ENCODE measurements at places on chromosomes 4 and X.

DNA sequence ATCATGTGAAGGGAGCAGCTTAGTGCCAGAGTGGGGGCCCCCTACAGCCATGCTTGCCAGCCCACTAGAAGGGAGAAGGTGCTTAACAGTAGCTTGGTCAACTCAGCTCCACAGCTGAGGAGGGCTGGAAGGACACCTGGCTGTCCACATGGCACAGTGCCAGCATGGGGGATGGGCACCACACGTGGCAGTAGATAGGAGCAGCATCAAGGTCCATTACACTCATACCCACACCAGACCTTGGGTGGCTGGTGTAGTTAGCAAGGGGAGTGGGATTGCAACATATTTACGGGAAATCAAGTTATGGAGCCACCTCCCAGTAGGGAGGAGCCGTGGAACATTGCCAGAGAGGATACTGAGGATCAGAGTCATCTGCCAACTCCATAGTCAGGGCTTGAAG lies 37.9 kb upstream of the SLC4A4 start:
- DNase-seq: no peak
- H3K4me1 ChIP-seq: no peaks in the 10 kb centered on the region
- H3K27me3 ChIP-seq: no peaks in the 10 kb centered on the region

DNA sequence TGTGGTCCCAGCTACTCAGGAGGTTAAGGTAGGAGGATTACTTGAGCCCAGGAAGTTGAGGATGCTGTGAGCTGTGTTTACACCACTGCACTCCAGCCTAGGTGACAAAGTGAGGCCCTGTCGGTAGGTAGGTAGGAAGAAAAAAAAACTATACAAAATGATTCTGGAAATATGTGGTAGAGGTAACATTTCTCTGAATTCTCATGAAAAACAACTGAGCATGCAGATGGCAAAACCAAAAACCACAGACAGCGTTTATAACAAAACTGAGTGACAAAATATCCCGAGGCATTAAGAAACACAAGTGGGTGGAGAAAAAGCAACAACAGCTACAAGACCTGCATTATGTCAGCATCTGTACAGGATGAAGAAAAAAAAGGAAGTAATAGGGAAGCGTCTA lies 211.7 kb downstream of the DLG3 start:
- no peak for DNase-seq
- no peak overlapping the region for H3K4me3 ChIP-seq
- no peaks in the 10 kb centered on the region for H3K4me1 ChIP-seq
- H3K27me3 ChIP-seq: no peaks in the 10 kb centered on the region
- H3K36me3 ChIP-seq: no peaks in the 10 kb centered on the region

GRCh38 chr4:176300565-176300964 lies 19.2 kb upstream of the SPCS3 start:
- H3K4me1 ChIP-seq: peaks cover 23% of the 10 kb centered on the region
- H3K4me3 ChIP-seq: no peak overlapping the region
- H3K36me3 ChIP-seq: no peaks in the 10 kb centered on the region
- H3K27me3 ChIP-seq: no peaks in the 10 kb centered on the region
- no peak overlapping the region for H3K27ac ChIP-seq

DNA sequence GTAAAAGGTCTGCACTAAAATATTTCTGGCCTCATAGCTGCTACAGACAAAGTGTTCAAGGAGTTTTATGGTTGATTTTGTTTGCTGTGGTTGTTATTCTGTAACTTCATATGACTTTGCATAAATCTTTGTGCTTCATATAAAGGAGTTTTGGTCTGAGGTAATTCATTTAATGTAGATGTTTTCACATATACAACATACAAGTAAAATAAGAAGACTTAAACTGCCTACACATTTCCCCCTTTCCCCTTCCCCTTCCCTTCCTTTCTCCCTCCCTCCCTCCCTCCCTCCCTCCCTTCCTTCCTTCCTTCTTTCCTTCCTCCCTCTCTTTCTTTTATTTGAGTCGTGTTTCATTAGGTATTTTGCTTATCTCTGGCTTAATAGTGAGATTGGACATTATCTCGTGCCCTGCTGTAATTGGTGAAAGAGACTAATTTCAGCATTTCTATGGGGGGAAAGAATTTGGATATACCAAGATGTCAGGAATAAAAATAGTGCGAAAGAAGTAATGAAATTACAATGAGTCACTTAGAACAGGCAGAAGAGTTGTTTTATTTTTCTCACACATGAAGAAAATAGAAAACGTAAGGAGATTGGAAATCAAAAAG lies 144.9 kb upstream of the MAD2L1 start:
- no peak overlapping the region for H3K4me3 ChIP-seq
- H3K27me3 ChIP-seq: no peaks in the 10 kb centered on the region
- no peaks in the 10 kb centered on the region for H3K4me1 ChIP-seq
- H3K36me3 ChIP-seq: no peaks in the 10 kb centered on the region
- H3K27ac ChIP-seq: no peak overlapping the region

GRCh38 chrX:2618516-2618915 lies 72.6 kb upstream of the CD99 start:
- H3K27ac ChIP-seq: no peak overlapping the region
- no peak overlapping the region for H3K4me3 ChIP-seq
- H3K36me3 ChIP-seq: peaks cover 2% of the 10 kb centered on the region
- DNase-seq: no peak

GRCh38 chr4:41819621-41820020 lies 71.1 kb upstream of the PHOX2B start:
- H3K4me3 ChIP-seq: no peak overlapping the region
- H3K27ac ChIP-seq: no peak overlapping the region
- no peaks in the 10 kb centered on the region for H3K4me1 ChIP-seq
- no peak for DNase-seq
- no peaks in the 10 kb centered on the region for H3K36me3 ChIP-seq

GRCh38 chr4:88813013-88813412 lies 115.4 kb upstream of the NAP1L5 start:
- no peaks in the 10 kb centered on the region for H3K27me3 ChIP-seq
- H3K36me3 ChIP-seq: no peaks in the 10 kb centered on the region
- no peaks in the 10 kb centered on the region for H3K4me1 ChIP-seq

DNA sequence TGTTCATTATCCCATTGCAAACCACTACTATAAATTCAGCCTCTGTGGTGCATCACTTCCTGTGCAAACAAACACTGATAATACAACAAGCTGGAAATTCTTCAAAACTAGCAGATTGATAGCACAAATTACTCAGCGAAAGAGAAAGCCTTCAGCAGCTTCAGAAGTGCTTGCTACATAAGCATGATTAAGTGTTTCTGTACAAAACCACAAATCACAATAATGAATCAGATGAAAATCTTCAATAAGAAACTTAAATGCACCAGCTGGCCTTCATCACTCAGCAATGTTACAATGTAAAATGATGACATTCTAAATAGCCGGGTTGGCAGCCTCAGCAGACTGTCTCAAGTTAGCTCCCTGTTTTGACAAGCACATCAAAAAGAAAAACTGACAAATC lies 262.2 kb downstream of the SPOCK3 start:
- H3K36me3 ChIP-seq: no peaks in the 10 kb centered on the region
- H3K27ac ChIP-seq: no peak overlapping the region
- DNase-seq: no peak
- no peaks in the 10 kb centered on the region for H3K4me1 ChIP-seq
- no peak overlapping the region for H3K4me3 ChIP-seq

- DNase-seq: no peak
- no peaks in the 10 kb centered on the region for H3K36me3 ChIP-seq
- H3K27me3 ChIP-seq: no peaks in the 10 kb centered on the region
- H3K4me1 ChIP-seq: 0 out of 2 replicates have a peak, but pooled peaks cover 4% of the 10 kb centered on the region
- H3K27ac ChIP-seq: no peak overlapping the region
- H3K4me3 ChIP-seq: no peak overlapping the region
These were observed 44.1 kb downstream of the TIGD4 start for GRCh38 chr4:152735396-152735859.

- H3K27ac ChIP-seq: no peak overlapping the region
- H3K36me3 ChIP-seq: no peaks in the 10 kb centered on the region
- 0 out of 2 replicates have a peak, but pooled peaks cover 4% of the 10 kb centered on the region for H3K4me1 ChIP-seq
- DNase-seq: no peak
These were observed 25.9 kb downstream of the RNF175 start for GRCh38 chr4:153733751-153734448.

DNA sequence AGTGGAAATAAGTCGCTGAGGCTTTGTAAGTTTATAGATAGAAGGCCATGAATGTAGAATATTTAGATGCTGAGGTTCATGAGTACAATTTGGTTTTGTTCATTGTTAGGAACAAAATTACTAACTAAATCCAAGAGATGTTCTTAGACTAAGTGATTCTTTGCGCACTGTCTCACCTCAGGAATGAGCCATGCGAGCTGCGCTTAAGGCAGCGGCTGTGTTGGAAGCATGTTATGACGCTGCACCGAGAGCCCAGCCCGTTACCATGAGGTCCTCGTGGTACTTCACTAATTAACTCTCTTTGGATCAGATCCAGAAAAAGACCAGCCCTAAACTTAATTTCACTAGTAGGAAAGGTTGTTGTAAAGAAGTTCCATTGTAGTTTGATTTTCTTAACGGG lies 166.2 kb downstream of the RAPGEF2 start:
- H3K36me3 ChIP-seq: no peaks in the 10 kb centered on the region
- H3K4me3 ChIP-seq: no peak overlapping the region
- H3K27me3 ChIP-seq: no peaks in the 10 kb centered on the region
- DNase-seq: no peak
- H3K27ac ChIP-seq: no peak overlapping the region

DNA sequence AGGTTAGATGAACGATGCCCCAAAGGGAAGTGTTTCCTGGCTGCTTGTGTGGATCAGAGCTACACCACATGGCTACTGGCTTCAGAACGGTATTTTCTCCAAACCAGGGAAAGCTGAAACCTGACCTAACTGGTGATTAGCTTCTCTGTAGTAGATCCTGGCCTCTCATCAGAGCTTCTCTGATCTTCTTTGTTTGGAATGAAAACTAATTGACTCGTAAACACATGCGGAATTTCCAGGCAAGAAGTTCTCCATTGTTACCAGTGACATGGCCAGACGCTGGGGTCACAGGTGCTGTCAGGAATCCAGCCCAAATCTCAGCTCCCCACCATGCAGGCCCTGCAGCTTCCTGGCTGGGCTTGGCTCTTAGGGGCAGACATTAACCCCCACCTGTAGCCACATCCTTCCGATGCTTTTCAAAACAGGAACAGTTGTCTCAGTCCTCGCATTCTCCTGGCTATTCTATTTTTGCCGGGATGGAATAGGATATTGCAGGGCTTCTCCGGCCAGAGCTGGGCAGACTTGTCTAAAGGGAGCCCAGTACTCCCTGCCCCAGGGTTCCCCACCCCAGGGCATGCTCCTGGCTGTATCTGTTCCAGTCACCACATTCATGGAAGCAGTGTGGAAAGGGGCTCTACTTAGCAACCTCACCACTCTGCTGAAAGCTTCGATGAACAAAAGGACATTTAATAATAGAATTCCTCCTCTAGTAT lies 305.4 kb upstream of the F9 start:
- DNase-seq: no peak
- no peaks in the 10 kb centered on the region for H3K4me1 ChIP-seq
- no peaks in the 10 kb centered on the region for H3K27me3 ChIP-seq

DNA sequence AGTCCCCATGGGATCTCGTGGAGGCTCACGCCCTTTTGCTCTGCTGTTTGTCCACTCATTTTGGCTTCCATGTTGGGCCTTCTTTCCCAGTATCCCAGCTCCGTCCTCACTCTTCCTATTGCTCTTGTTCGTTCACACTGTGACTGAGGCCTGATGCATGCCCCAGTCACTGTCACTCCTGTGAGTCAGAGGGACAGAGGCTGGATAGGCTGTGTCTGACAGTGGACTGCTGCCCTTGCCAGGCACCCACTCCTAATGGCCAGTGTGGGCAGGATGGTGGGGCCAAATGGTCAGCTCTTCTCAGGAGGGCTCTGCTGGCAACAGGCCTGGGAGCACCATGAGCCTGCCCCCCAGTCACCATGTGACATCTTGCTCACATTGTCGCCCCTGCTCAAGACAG lies 40.0 kb downstream of the HADH start:
- no peaks in the 10 kb centered on the region for H3K4me1 ChIP-seq
- H3K27ac ChIP-seq: no peak overlapping the region
- H3K27me3 ChIP-seq: no peaks in the 10 kb centered on the region
- no peak overlapping the region for H3K4me3 ChIP-seq

DNA sequence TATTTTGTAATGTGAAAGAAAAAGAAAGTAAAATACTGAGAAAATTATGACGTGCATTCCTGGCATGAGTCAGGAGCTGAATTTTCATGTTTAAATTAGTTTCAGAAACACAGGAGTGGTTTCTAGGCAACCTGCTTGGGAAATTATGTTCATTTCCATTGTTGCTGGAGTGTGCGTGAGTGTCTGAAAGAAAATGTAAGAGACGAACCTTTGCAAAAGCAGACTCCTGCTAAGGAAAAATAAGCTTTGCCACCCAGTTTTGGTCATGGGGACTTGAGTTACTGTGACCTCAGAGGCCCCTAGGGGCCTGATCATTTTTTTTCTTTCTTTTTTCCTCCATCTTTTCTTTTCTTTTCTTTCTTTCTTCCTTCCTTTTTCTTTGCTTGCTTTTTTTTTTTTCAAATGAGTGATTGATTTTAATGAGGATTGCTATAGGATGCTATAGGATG lies 18.8 kb upstream of the CHRNA9 start:
- DNase-seq: no peak
- peaks cover 5% of the 10 kb centered on the region for H3K4me1 ChIP-seq
- no peaks in the 10 kb centered on the region for H3K36me3 ChIP-seq
- H3K4me3 ChIP-seq: no peak overlapping the region

DNA sequence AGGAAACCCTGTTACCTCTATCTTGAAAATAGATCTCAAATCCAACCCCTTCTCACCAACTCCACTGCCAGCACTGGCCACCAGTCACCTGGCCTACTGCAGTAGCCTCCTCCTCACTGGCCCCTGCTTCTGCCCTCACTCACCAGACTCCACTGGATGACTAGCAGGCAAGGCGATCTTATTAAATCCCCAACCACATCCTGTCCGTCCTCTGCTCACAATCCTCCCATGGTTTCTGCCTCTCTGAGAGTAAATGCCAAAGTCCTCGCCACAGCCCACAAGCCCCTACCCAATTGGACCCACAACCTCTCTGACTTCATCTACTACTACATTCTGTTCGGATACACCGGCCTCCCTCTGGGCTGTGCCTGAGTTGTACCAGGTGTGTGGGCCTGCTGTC lies 5.4 kb upstream of the PIM2 start:
- peak overlapping the region; percentile 23 for H3K27ac ChIP-seq
- no peaks in the 10 kb centered on the region for H3K27me3 ChIP-seq
- H3K4me3 ChIP-seq: no peak overlapping the region
- no peak for DNase-seq
- no peaks in the 10 kb centered on the region for H3K36me3 ChIP-seq
- no peaks in the 10 kb centered on the region for H3K4me1 ChIP-seq

DNA sequence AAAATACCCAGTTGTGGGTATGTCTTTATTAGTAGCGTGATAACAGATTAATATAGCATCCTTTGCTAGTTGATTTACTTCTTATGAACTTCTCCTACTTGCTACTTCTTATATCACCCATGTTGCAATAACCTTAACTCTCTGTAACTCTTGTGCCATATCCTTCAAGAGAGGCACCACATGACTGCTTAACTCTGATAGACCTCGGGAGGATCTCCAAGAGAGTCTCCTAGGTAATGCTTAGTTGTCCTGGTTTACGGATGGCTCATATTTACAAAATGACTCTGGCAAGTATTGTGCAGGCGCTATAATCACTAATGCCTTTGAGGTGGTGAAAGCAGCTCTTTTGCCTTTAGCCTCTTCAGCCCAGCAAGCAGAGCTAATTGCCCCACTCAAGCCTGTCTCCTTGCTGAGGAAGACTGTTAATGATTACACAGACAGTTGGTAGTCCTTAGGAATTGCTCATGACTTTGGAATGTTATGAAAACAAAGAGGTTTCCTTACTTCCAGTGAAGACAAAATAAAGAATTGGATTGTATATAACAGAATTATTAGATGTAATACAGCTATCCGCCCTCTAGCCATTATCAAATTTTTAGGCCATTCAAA lies 1305.8 kb downstream of the PCDH7 start:
- no peaks in the 10 kb centered on the region for H3K27me3 ChIP-seq
- no peak overlapping the region for H3K4me3 ChIP-seq
- H3K4me1 ChIP-seq: peaks cover 47% of the 10 kb centered on the region
- peak; percentile 67 for DNase-seq
- peak overlapping the region; percentile 85 for H3K27ac ChIP-seq
